ENCODE measurements at places on chromosomes 5 and 9. TPM values are rescaled to one million over a fixed set of nuclear protein-coding genes. Genes with fewer than 3 reads are reported as not detected.
A peak's percentile ranks its signal among the peaks of the same experiment; 100 is the strongest.

DNA sequence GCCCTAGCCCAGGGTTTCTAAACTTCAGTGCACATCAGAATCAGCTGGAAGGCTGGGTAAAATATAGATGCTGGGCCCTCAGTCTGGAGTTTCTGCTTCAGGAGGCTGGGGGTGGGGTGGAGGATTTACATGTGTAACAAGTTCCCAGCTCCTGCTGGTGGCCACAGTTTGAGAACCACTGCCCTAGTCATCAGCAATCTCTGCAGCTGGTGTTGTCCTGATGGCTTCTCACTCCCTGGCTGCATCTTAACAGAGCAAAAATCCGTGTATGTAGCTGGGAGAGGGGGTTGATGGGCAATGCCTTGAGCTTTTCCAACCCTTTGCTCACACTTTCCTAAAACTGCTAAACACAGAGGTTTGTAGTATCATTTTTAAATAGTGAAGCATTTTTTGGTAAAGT lies 186.0 kb upstream of the KLF9 start:
- H3K27ac ChIP-seq, result peak overlapping the region; percentile 86
- H3K27me3 ChIP-seq, result no peaks in the 10 kb centered on the region
- H3K4me1 ChIP-seq, result peaks cover 16% of the 10 kb centered on the region

DNA sequence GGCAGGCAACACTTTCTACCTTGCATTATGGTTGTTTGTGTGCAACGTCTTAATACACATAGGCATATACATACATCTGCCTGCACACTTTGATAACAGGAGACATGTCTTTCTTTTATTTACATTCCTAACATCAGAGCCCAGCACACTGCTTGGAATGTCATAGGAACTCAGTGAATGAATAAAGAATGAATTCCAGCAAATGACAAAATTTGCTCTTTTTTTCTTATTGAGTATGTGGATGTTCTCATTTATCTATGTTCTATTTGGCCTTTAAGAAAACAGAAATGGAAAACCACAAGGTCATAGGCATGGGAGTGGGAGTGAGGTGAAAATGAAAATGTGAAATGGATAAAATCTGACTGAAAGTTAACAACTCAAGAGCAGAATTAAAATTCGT lies 36.3 kb upstream of the PALM2AKAP2 start:
- no peaks in the 10 kb centered on the region for H3K36me3 ChIP-seq
- H3K27me3 ChIP-seq, result no peaks in the 10 kb centered on the region
- peaks cover 14% of the 10 kb centered on the region for H3K4me1 ChIP-seq
- H3K27ac ChIP-seq, result no peak overlapping the region

DNA sequence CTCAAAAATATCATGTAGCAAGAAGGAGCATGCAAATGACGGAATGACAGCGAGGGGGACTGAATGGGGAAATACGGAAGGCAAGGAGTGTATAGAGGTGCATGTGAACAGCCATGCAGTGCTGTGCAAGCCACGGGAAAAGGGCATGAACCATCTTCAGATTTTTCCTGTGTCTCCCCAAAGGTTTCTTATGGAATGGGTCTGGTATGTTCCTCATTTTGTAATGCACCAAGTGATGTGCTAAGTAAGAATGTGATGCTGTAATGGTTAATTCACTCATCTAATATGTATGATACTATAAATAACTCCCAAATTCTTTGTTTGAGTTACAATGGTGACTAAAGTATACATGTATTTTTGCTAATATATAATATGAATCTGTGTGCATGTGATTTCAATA lies 99.0 kb upstream of the DAB2 start:
- H3K4me1 ChIP-seq, result peaks cover 43% of the 10 kb centered on the region
- H3K27ac ChIP-seq, result no peak overlapping the region
- no peaks in the 10 kb centered on the region for H3K36me3 ChIP-seq

DNA sequence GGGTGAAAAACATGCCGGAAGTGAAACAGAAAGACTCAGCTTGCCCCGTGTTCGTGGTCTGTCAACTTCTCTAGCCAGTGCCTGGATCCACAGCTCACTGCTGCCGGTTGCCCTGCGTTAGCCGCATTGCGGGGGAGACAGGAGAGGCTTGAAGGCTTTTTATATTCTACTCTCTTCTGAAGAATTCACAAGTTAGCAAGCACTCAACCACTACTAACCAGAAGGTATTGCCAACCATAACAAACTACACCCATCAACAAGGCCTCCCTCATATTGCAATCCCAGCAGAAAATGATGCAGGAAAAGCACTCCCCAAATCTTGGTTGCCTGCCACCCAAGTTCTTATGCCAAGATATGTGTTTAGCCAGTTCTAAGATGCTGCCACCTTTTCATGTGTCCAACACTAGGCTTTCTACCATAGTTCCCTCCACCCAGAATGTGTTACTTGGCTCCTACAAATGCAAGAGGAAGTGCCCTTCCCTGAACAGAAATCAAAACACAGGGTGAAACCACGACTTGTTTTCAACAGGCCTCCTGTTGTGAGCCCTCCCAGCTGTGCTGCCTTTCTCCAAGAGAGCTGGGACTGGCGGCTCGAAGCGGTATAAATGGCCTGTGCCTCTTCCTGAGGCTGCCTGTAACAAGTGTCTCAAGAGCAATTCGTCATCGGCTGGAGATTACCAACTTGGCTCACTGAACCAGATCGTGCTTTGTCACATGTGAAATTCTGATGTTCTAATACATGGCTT lies 129.0 kb downstream of the SNX18 start:
- peak overlapping the region; percentile 78 for H3K27ac ChIP-seq
- no peaks in the 10 kb centered on the region for H3K27me3 ChIP-seq
- H3K4me1 ChIP-seq, result no peaks in the 10 kb centered on the region

DNA sequence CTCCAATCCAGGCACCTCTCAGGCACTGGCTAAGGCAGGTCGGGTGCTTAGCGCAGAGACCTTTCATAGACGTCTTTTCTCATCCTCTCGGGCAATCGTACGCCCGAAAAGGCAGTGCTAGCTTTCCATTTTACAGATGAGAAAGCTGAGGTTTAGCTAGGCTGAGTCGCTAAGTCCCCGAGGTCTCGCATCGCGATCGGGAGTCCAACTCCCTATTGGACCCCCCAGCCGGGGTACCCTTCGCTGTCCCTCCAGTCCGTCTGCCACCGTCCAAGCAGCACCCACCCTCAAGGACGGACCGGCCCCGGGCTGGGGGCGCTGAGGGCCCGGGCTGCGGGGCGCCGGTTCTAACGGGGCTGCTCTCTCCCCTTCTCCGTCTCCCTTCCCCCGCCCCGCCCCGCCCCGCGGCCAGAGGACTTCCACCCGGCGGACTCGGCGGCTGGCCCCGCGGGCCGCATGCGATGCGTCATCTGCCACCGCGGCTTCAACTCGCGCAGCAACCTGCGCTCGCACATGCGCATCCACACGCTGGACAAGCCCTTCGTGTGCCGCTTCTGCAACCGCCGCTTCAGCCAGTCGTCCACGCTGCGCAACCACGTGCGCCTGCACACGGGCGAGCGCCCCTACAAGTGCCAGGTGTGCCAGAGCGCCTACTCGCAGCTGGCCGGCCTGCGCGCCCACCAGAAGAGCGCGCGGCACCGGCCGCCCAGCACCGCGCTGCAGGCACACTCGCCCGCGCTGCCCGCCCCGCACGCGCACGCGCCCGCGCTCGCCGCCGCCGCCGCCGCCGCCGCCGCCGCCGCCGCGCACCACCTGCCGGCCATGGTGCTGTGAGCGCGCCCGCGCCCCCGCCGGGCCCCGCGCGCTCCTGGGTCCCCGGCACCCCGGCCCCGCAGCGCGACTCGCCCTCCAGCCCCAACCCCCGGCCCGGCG lies 12.5 kb upstream of the EXOSC2 start:
- H3K4me3 ChIP-seq, result peak overlapping the region; percentile 41
- peaks cover 20% of the 10 kb centered on the region for H3K27me3 ChIP-seq
- peak overlapping the region; percentile 51 for H3K27ac ChIP-seq
- no peaks in the 10 kb centered on the region for H3K36me3 ChIP-seq

DNA sequence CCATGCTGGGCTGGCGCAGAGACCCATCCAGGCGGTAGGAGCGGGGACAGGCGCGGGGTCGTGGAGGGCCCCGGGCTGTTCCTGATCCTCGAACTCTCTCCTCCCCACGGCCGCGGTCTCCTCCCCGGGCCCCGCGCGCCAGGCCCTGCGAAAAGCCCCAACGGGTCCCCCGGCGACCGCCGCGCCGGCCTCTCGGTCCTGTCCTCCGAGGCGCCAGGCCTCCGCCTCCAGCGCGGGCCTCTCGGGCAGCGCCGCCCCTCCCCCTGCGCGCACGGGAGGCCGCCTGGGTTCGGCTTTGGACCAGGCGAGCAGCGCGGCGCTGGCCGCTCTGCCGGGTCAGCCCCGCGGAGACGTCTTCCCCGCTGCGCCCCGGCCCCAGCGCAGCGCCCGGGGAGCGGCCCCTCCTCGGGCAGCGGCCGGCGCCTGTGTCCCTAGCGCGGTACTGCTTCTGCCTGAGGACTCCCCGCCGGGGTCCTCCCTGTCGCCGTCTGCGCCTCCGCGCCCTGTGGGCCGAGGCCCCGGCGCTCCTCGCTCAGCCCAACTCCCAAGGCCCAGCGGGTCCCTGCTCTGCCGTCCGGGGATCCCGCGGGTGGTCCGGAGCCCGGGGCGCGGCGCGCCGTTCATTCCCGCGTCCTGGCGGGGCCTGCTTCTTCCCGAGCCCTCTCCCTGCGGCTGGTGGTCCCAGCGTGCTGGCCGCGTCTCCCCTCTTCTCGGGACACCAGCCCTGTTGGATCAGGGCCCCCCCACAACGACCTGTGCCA lies 13.4 kb downstream of the COL23A1 start:
- H3K4me3 ChIP-seq, result peak overlapping the region; percentile 29
- no peaks in the 10 kb centered on the region for H3K36me3 ChIP-seq
- H3K27me3 ChIP-seq, result peaks cover 27% of the 10 kb centered on the region
- DNase-seq, result no peak
- no peak overlapping the region for H3K27ac ChIP-seq
- no peaks in the 10 kb centered on the region for H3K4me1 ChIP-seq

DNA sequence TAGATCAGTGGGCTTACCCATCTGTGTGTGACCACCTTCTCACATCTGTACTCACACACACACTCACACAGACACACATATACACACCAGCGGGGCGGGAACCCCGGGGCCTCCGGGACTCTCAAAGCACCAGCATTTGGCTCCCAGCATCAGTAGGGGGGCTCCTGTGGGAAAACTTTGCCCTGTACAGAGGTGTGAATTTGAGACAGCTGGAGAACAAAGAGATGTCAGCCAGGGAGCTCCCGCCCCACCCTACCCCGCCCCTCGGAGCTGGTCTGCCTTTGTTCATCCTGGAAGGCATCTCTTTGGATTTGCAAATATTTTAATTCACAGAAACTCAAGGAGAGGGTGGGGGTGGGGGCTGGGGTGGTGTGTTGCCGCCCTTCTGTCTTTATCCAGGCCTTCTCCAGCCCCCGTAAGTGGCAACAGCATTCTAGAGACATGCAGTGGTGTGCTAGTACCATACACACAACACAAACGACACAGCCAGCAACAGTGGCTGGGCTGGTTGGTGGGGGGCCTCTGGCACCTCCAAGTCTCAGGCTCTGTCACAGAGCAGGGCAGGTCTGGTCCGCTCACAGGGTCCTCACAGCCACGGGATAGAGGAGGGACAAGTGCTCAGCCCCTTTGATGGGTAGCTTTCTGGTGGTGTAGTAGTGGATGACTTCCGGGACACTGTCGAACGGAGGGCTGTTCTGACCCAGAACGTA lies 15.5 kb upstream of the SLC25A51 start:
- no peaks in the 10 kb centered on the region for H3K4me1 ChIP-seq
- H3K4me3 ChIP-seq, result no peak overlapping the region
- H3K27me3 ChIP-seq, result no peaks in the 10 kb centered on the region
- no peaks in the 10 kb centered on the region for H3K36me3 ChIP-seq
- no peak for DNase-seq
- no peak overlapping the region for H3K27ac ChIP-seq

- no peak overlapping the region for H3K4me3 ChIP-seq
- no peaks in the 10 kb centered on the region for H3K27me3 ChIP-seq
- peak overlapping the region; percentile 92 for H3K27ac ChIP-seq
- H3K4me1 ChIP-seq, result peaks cover 64% of the 10 kb centered on the region
- no peak for DNase-seq
These were observed 95.3 kb downstream of the ZNF608 start for GRCh38 chr5:124650951-124651662.

DNA sequence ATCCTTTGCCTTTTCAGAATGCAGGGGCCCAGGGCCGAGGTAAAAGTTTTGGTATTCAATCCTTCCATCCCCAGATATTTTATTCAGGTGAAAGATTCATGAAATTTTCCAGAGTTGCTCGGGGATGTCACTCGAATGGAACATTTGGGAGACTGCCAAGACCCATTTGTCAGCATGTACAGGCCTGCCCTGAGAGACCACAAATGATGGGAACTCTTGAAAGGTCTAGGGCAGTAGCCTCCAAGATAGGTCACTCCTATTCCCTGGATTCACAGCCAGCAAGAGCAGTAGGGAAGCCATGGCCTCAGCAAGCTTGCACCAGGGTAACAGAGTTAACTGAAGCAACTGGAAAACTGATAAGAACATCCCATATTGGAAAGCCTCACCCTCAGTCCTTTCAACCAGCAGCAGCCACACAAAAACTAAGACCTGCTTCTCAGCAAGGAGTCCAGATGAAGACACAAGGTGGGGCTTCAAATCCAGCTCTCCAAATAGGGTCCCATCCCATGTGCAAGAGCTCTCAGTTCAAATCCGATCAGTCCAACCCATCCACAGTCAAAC lies 12.5 kb downstream of the CARD6 start:
- H3K4me1 ChIP-seq, result no peaks in the 10 kb centered on the region
- no peaks in the 10 kb centered on the region for H3K27me3 ChIP-seq
- H3K36me3 ChIP-seq, result no peaks in the 10 kb centered on the region
- no peak overlapping the region for H3K27ac ChIP-seq
- no peak overlapping the region for H3K4me3 ChIP-seq

GRCh38 chr5:61342071-61342501 lies 10.0 kb downstream of the ZSWIM6 start:
- H3K36me3 ChIP-seq, result no peaks in the 10 kb centered on the region
- H3K4me3 ChIP-seq, result no peak overlapping the region
- no peaks in the 10 kb centered on the region for H3K27me3 ChIP-seq
- no peak overlapping the region for H3K27ac ChIP-seq

DNA sequence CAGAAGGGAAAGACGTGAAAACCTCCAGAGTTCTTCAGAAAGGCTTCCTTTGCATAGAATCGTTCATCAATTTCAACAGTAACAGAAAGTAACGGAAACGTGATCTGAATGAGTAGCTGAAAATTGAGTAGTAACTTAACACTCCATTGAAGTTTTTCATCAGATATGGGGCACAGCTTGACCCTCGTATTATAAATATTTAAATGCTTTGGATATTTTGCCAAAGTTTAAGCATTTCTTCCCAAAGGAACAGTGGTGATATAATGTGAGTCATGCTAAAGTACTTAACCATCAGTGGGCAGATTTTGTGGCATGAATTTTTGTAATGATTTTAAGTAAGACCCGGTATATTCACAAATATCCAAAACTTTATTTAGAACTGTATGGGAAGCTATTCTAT lies 67.4 kb upstream of the ADAMTS19 start:
- H3K4me3 ChIP-seq, result no peak overlapping the region
- H3K27ac ChIP-seq, result no peak overlapping the region
- no peaks in the 10 kb centered on the region for H3K27me3 ChIP-seq
- H3K36me3 ChIP-seq, result no peaks in the 10 kb centered on the region
- H3K4me1 ChIP-seq, result no peaks in the 10 kb centered on the region

The BOD1 gene
- total RNA-seq, result 5.6 TPM

The MYOZ3 gene
- total RNA-seq, result not detected

The DIPK1B gene
- 4.1 TPM for total RNA-seq

The CYSTM1 gene
- total RNA-seq, result 156 TPM

The OBP2B gene
- not detected for total RNA-seq

The BAAT gene
- total RNA-seq, result 0.14 TPM

The LMNB1 gene
- 53.3 TPM for total RNA-seq

The POLK gene
- 16.5 TPM for total RNA-seq

The NOL6 gene
- 11.3 TPM for total RNA-seq
